ENCODE measurements at places on chromosomes 13 and 19. TPM values are rescaled to one million over a fixed set of nuclear protein-coding genes. Genes with fewer than 3 reads are reported as not detected.
A peak's percentile ranks its signal among the peaks of the same experiment; 100 is the strongest.

GRCh38 chr13:46211483-46212351 lies at the start of gene LRRC63:
TSS of gene LRRC63 (plus strand) at chr13:46211928. CDS start at chr13:46213035, 1,107 bp downstream.
- DNase-seq, result peak; percentile 40

DNA sequence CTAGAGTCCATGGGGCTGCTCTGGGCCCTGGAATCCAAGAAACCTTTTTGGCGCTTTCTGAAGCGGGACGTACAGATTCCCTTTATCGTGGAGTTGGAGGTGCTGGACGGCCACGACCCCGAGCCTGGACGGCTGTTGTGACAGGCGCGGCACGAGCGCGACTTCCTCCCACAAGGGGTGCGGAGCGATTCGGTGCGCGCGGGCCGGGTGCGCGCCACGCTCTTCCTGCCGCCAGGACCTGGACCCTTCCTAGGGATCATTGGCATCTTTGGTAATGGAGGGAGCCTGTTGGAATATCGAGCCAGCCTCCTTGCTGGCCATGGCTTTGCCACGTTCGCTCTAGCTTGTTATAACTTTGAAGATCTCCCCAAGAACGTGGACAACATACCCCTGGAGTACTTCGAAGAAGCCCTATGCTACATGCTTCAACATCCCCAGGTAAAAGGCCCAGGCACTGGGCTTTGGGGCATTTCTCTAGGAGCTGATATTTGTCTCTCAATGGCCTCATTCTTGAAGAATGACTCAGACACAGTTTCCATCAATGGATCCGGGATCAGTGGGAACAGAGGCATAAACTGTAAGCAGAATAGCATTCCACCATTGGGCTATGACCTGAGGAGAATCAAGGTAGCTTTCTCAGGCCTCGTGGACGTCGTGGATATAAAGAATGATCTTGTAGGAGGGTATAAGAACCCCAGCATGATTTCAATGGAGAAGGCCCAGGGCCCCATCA lies 3.5 kb upstream of the ZFP82 start:
- no peak for DNase-seq

- no peak for DNase-seq
These were observed 23.4 kb upstream of the IGFL1 start for GRCh38 chr19:46206176-46206575.

DNA sequence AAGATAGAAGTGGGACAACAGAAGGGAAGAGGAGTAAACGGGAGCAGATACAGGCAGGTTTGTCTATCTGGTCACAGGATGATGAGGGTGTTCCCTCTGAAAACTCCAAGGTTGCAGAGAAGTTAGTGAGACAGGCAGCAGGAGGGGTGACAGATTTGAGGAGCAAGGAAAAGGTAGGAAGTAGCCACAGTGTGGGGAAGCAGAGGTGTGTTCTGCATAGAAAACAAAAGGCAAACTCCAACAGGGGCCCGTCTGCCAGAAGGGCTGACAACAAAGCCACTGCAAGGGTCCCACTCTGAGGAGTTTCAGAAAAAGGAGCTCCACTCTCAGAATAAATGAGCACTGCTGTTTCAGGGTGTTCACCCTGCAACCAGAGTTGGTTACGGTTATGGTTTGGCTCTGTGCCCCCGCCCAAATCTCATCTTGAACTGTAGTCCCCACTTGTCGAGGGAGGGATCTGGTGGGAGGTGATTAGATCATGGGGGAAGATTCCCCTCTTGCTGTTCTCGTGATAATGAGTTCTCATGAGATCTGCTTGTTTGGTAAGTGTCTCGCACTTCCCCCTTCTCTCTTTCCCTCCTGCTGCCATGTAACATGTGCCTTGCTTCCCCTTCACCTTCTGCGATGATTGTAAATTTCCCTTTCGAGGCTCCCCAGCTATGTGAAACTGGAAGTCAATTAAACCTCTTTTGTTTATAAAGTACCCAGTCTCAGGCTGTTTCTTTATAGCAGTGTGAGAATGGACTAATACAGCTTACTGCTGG lies 32.1 kb downstream of the SMAD9 start:
- no peak for DNase-seq

GRCh38 chr13:23432626-23433025 lies 876 bp downstream of the SACS start:
- DNase-seq, result no peak

- no peak for DNase-seq
These were observed 10.5 kb downstream of the XRCC1 start for GRCh38 chr19:43564800-43565199.

- DNase-seq, result no peak
These were observed 2.9 kb upstream of the ARHGAP45 start for GRCh38 chr19:1063909-1064660.

- DNase-seq, result no peak
These were observed 26.2 kb downstream of the GPR42 start for GRCh38 chr19:35397064-35397463.

DNA sequence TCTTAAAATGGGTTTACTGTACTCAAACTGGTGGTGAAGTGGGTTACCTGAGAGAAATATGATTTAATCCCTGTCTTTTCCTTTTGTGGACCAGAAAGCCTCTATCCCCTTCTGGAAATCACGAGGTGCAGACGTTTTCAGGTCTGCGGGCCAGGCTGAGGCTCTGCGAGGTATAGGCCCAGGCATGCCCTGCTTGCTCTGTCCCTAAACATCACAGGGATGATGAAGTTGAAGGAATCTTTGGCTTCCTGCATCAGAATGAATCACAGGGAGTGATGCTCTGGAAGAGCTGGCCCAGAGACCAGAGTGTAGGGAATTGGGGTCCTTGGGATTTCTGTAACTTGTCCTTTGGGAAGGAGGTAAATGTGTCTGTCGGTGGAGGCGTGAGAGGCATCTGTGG lies 18.4 kb upstream of the CHST8 start:
- DNase-seq, result no peak

GRCh38 chr19:50777830-50778303 lies 7.6 kb downstream of the GPR32 start:
- DNase-seq, result no peak

DNA sequence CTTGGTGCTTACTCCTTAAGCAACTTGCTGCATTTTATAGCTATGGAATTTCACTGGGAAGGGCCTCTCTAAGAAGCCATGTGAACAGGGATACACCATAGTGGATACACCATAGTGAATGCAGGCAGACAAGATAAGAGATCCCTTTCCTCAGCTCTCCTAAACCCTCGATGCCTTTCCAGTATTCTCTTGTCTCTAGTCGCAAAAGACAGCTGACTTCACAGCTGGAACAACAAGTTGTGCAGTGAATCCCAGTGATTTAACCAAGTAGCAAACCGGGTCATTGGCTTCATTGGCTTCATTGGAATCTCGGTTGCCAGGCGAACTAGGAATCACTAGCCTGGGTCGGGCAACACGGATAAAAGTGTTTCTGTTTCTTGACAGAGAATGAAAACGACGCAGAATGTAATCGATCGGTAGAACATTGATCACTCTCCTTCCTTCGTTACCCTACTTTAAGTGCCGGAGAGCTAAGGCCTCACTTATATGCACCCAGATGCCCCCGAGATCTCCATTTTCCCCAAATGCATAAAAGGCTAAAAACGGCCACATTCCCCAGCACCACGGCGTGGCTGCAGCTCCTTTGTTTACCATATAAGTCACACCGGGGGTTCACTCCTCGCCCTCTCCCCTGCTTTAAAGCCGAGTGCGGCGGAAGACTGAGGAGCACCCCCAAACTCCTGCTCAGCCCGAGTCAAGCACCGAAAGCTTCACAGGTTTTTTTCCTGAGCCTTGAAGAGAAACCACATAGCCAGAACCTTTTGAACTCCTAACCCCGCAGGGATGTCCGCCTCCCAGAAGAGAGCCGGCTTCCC lies 674 bp downstream of the TRPC4 start:
- peak; percentile 24 for DNase-seq

DNA sequence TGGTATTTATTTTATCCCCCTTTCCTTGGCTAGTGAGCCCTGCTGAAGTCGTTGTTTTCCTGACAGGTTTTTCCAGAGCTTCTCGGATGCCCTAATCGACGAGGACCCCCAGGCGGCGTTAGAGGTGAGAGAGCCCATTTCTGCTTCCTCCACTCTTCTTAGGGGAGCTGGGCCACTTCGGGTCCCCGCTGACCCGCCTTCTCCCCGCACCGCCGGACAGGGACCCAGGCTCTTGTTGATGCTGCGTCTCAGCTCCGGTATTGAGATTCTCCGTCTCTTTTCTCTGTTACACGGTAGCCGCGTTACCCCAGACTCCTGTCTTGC lies 306 bp downstream of the SUGT1 start:
- no peak for DNase-seq

DNA sequence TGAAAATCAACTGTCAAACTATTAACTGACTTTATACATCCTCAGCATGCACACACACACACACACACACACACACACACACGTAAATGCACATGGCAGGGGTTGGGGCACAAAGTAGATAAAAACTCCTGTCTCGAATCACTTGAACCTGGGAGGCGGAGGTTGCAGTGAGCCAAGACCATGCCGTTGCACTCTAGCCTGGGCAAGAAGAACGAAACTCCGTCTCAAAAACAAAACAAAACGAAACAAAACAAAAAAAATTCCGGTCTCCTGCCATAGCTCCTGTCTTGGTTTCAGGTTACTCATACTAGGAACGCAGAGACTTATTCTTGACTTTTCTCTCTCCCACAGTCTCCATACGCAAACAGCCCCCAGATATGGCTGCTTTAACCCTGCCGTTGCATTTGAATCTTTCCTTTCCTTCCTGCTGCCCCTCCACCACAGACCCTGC lies 148.9 kb downstream of the SHISA2 start:
- no peak for DNase-seq

Gene AZU1
- total RNA-seq, result not detected

Gene ZNF730
- 0.16 TPM for total RNA-seq

Gene FFAR3
- total RNA-seq, result not detected

Gene ZDHHC20
- total RNA-seq, result 108 TPM

Gene LENG9
- 4.9 TPM for total RNA-seq

Gene SPIB
- total RNA-seq, result not detected

Gene IGFL2
- total RNA-seq, result 0.09 TPM

Gene FXYD7
- not detected for total RNA-seq

Gene ZNF28
- total RNA-seq, result 3.1 TPM

Gene CEACAM7
- total RNA-seq, result not detected

Gene B3GNT8
- 1.5 TPM for total RNA-seq
